Lung microvascular endothelial cell (primary cell): ENCODE measurements at places on chromosomes 13 and 19. TPM values are rescaled to one million over a fixed set of nuclear protein-coding genes. Genes with fewer than 3 reads are reported as not detected.

DNA sequence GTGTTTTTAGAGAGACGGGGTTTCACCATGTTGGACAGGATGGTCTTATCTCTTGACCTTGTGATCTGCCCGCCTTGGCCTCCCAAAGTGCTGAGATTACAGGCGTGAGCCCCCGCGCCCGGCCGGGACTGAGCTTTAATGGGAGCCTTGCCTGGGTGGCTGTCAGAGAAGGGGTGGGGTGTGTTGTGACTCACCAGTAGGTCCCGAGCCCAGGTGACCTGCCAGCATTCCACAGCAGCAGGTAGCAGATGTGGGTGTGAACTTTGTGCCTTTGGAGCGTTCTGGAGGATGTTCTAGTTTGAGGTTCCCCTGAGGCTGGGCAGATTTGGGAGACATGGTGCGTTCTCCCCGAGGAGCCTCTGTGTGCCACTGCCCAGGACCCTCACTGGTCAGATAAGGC lies 7.1 kb upstream of the EPN1 start:
- DNase-seq = no peak

DNA sequence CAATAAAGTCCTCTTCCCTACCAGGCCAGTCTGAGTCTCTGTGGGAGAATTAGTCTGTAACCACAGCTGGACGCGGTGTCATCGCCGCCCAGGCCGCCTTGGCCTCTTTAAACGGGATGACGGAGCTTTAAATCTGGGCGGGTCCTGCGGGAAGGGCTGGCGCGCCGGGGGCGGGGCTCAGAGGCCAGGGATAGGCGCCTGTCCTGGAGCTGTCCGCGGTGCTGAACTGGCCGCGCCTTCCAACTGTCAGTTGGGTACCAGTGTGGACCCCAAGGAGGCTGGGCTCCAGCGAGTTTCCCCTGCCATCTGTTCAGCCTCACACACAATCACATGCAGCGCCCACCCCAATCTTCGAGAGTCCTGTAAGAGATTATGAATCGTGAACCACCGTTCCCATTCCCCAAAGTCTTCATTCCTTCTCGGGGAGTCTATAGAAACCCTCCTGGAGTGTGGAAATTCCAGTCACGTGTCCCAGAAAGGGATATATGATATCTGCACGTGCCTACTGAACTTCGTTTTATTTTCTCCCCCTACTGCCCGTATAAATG lies 11.5 kb downstream of the APLP1 start:
- peak; percentile 85 for DNase-seq

Gene MEF2B
- under 0.01 and 0.20 TPM in 2 replicates for total RNA-seq

GRCh38 chr19:52069653-52070052 lies 21.0 kb upstream of the ZNF432 start:
- no peak for DNase-seq

Gene LGALS14
- total RNA-seq = not detected in 2 replicates

DNA sequence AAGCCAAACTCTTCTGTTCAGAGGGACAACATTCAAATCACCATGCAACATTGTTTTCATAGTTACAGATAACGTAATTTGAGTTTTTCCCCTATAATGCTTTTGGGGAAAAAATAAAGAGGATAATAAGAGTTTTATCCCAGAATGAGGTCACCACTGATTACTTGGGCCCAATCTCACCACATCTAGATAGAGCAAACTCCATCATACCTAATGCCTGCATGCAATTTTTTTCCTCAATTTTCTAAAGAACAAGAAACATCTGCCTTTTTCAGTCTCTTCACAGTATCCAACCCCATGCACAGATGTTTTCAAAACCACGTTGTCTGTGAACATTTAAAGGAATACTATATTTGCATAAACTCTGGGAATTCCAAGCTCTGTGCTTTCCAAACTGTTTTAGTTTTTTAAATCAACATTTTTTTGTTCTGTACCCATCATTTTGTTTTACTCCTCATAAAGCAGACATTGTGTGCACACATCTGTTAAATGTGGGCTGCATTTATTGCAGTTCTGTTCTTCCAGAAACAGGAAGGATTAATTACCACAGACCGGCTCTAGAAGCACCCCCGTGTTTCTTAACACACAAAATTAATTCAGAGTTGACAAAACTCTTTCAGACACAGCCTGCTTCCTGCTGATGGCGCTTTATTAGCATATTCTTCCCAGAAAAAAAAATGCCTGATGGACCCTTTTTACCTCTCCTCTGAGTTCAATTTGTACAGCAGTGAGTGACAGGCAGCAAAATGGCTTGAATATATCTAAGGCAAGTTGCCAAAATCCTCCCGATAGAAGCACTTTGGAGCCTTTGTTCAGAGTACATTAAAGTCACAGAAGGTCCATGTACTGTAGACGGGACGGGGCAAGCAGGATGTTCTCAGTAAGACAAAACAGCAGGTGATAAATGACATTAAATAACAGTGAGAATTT lies 1171.9 kb downstream of the EFNB2 start:
- DNase-seq = peak; percentile 15

Gene TRMT1
- total RNA-seq = 17.4 and 26.6 TPM in 2 replicates

DNA sequence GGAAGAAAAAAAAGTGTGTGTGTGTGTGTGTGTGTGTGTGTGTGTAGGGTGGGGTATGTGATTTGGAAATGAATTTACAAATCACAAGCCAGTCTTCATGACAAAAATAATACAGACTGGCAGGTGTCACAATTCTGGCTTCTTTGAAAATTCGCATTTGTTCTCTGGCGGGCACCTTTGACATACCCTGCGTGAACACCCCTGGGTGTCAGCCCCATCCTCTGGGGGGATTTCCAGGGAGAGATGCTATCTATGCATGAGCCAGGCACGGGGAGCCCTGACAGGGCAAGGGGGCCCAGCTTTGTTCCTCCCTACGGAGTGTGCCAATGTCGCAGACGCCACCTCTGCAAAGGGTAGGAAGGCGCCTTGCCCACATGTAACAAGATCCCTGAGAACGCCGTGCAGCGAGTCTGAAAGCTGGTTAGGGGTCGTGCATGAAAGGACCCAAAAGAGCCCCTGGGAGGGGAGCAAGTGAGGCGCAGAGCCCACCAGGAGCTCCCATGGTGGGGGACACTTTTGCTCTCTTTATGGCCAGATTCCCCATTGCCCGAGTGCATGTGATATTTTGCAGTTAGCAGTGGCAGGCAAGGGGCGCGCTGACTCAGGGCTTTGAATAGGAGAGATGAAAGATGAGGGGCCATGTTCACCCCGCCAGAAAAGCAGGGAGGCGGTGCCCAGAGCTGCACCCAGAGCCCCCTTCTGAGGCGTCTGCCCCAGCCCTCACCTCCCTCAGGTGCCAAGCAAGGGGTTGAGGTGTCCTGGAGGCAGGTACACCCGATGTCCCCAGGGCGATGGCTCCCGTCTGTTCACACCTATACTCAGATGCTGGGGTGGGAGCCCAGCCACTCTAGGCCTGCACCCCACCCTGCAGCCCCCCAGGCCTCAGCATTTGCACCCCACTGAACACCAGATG lies 45.3 kb downstream of the KLF2 start:
- DNase-seq = no peak

GRCh38 chr13:72839831-72840426 lies 58.0 kb downstream of the PIBF1 start:
- DNase-seq = peak; percentile 54

DNA sequence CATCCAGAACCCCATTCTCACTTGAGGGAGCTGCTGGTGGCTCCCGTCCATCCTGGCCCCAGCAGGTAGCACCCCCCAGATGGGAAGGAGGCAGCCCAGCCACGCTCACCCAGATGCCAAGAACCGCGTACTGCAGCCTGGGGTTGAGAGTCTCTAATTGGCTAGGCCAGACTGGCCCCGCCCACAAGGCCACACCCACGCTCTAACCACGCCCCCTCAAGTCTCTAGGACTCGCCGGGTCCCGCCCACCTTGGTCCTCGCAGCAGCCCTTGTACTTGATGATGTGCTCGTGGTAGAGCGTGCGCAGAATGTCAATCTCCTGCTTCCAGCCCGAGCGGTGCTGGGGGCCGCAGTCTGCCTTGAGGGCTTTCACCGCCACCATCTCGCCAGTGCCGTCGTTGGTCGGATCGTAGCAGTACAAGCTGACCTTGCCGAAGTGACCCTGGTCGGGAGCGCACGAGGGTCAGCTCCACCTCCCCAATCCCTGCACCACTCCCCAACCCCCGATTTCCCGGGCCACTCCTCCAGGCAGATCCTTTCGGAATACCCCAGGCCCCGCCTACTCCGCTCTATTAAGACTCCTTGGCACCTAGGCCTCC lies 14.5 kb upstream of the ICAM3 start:
- no peak for DNase-seq

DNA sequence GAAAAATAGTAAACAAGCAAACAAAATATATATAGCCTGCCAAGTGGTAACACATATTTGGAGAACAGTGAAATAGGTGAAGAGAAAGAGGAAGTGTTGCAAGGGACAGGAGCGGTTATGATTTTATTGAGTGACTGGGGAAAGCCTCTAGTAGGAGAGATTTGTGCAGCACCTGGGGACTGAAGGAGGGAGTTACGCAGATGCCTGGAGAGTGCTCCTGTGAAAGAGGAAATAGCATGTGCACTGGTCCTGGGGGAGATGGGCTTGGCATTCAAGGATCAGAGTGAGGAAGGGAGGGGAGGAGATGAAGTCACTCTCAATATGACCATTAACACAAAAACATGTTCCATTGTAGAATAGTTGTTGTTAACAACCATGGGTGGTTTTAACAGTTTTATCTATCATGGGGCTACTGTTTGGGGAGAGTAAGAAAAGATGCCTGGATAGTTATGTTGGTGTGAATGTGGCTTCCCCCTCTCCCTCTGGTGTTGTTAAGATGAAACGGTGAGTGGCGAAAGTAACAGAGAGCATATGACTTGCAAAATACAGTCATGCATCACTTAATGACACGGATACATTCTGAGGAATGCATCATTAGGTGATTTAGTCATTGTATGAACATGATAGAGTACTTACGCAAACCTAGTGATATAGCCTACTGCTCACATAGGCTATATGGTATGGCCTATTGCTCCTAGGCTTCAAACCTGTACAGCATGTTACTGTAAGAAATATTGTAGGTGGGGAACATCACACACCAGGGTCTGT lies 251.7 kb upstream of the ARGLU1 start:
- no peak for DNase-seq

DNA sequence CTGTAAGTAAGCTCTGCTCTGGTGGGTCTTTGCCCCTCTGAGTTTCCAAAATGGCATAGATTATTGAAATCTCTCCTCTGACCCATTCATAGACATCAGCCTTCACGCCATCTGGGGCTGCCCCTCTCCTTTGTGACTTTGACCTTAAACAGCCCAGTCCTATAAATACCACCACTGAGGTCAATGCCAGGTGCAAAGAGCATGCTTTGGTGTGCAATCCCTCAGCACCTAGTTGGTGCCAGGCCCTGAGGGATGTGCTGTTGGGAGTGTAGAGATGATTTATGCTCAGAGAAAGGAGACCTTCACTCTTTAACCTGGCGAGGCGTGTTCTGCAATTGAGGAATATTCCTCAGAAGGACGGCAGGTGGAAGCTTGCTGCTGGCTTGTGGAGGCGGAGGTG lies 121.7 kb upstream of the TSHZ3 start:
- DNase-seq = no peak

GRCh38 chr13:106560821-106561220 lies 7.1 kb downstream of the ARGLU1 start:
- no peak for DNase-seq

GRCh38 chr19:43433358-43433673 lies 18.6 kb downstream of the TEX101 start:
- no peak for DNase-seq

- DNase-seq = peak; percentile 3
Measured at GRCh38 chr19:36719687-36720556, 32.5 kb downstream of the ZNF567 start.

GRCh38 chr19:7701654-7702457 lies at the start of gene FCER2:
FCER2 (minus strand) TSS chr19:7702131; CDS start chr19:7699760, 2,371 bp downstream.
- no peak for DNase-seq
